AG08395 (cell line): ENCODE measurements at places on chromosomes 13 and 19.

GRCh38 chr19:7524523-7524922 lies 2.1 kb downstream of the MCOLN1 start:
- no peak for DNase-seq

GRCh38 chr13:46463719-46464118 lies 76.7 kb upstream of the RUBCNL start:
- DNase-seq = no peak

GRCh38 chr19:33241530-33242101 lies 16.0 kb upstream of the SLC7A10 start:
- peak; percentile 31 for DNase-seq

GRCh38 chr13:51826606-51827005 lies 18.4 kb downstream of the TMEM272 start:
- no peak for DNase-seq

DNA sequence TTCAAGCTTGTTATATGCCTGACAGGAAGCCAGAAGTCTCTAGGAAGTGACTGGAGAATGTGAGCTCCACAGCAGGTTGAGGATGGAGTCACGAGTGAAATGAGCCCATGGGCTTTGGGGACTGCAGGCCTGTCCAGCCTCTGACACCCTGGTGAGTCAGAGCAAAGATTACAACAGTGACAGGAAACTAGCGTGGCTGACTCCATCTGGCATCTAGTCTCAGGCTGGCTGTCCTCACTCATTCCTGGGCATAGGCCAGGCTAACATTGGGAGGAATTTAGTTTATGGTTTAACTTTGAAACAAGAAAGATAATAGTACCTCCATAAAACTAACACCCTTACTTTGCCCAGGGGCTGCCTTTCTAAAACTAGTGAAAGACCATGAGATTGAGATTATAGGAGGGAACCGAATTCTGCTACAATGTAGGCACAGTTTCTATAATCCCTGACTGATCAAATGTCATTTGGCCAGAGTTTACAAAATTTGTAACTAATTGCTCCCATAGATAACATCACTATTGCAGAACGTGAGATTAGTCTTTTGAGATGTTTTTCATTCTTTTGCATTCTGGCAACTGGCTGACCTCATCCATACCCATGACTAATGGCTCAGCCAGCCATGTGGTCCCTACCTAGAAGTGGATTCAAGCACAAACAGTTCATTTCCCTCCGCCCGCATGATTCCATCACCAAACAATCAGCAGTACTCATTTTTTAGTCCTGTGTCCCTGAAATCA lies 28.4 kb downstream of the PSG1 start:
- DNase-seq = peak; percentile 87

GRCh38 chr13:47463726-47464125 lies 537.3 kb downstream of the SUCLA2 start:
- DNase-seq = peak; percentile 7

DNA sequence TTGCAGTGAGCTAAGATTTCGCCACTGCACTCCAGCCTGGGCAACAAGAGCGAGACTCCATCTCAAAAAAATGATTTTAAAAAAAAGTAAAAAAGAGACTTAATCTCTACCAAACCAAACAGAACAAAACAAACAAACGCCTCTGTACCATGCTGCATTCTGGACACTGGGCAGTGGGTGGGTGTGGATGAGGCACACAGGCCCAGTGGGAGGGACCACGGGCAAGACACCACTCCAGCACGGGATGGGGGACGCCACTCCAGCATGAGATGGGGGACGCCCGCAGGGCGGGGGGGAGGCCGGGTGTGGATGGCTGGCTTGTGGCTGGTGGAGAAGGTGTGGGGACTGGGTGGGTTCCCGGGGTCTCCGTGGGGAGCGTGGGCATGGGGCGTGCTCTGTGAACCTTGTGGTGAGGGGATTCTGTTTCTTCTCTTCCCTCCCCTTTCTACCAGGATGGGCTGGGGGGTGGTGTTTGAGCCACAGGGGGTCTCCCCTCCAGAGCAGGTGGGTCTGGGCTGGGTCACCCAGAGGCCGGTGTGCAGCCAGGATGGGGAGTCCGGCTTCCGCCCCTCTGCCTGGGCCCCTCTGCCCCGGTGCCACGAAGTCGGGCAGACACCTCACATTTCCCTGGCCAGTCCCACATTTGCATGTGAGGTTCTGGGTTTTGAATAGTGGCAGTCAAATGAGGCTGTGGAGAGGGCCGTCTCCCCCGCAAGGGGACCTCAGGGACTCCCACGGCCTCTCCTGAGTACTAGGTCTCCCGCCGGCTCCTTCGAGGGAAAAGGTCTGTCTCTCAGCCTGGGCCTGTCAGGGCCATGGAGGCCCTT lies 23.9 kb upstream of the MATK start:
- no peak for DNase-seq

GRCh38 chr13:74107598-74107997 lies 26.6 kb downstream of the KLF12 start:
- DNase-seq = no peak

DNA sequence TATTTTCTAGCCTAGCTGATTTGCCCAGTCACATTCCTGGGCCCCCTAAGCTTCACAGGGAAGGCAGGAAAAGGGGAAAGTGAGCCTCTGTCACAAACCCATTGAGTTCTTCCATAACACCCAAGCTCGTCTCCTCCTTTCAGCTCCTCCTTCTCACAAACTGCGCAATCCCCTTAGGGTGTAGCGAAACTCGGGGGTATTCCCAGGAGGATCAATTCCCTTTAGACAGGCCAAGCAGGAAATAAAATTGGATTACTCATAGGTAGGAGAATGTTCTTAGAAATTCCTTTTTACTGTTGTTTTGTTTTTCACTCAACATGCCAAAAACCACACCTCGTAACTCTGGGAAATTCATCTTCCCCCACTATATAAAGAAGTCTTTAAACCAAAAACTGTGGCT lies 139.3 kb downstream of the IRS2 start:
- peak; percentile 39 for DNase-seq

- DNase-seq = no peak
Observed at GRCh38 chr19:58394821-58395219, 636 bp upstream of the RNF225 start.

DNA sequence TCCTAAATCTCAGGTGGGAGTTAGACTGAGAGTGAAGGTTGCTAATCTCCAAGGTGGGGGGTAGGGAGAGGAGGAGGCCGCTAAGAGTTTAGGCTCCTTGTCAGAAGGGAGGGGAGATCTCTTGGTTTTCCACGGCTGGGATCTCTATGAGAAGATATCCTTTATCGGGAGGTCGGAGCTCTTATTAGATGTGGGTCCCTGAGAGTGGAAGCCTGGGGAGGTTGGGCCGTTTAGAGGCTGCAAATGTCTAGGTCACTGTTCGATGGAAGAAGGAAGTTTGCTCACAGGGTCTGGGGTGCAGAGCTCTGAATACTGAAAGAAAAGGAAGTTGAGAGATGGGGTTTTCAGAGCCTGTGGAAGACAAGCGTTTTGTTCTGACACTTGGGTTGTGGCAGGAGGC lies 3.8 kb downstream of the MYADM start:
- no peak for DNase-seq

GRCh38 chr19:34391813-34392212 lies 12.4 kb upstream of the PDCD2L start:
- peak; percentile 44 for DNase-seq

DNA sequence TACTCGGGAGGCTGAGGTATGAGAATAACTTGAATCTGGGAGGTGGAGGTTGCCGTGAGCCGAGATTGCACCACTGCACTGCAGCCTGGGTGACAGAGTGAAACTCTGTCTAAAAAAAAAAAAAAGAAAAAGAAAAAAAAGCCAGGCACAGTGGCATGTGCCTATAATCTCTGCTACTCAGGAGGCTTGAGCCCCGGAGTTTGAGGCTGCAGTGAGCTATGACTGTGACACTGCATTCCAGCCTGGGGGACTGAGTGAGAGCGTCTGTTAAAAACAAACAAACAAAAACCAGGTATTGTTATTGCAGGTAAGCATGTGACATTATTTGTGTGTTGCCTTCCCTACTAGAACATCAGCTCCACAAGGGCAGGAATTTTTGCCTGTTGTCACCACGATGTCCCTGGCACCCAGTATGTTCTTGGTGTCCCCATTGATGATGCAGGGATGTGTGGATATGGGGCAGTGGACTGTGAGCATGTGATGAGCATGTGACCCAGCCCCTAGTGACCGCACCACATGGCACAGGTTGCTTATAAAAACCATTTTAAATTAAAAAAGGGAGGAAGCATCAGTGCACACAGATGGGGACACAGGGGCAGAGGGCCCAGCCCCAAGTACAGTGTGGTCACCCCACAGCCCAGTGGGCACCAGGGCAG lies 1.6 kb upstream of the KANK2 start:
- DNase-seq = no peak

- no peak for DNase-seq
Observed at GRCh38 chr13:21996049-21996448, 325.2 kb downstream of the FGF9 start.

DNA sequence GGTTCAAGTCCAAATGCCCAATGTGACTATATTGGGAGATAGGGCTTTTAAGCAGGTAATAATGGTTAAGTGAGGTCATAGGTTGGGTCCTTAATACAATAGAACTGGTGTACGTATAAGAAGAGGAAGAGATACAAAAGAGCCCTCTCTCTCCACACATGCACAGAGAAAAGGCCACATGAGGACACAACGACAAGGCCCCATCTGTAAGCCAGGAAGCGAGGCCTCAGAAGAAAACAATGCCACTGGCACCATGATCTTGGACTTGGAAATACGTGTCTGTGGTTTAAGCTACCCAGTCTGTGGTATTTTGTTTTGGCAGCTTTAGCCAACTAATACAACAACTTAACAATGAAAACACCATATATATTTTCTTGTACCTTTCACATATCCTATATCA lies 23.4 kb upstream of the RFC3 start:
- peak; percentile 44 for DNase-seq

DNA sequence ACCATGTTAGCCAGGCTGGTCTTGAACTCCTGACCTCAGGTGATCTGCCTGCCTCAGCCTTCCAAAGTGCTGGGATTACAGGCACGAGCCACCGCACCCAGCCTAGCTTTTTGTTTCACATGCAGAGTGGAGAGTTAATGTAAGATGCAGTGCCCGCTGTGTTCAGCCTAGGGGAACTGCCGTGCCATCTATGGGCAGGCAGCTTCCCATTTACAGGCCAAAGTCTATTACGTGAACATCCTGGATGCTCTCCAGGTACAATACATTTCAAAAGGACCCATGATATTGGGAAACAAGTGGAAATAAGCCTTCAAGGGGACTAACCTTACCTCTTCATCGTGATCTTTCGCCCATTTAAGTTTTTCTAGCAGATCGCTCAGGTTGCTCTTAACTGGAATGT lies 10.1 kb downstream of the POGLUT2 start:
- no peak for DNase-seq

DNA sequence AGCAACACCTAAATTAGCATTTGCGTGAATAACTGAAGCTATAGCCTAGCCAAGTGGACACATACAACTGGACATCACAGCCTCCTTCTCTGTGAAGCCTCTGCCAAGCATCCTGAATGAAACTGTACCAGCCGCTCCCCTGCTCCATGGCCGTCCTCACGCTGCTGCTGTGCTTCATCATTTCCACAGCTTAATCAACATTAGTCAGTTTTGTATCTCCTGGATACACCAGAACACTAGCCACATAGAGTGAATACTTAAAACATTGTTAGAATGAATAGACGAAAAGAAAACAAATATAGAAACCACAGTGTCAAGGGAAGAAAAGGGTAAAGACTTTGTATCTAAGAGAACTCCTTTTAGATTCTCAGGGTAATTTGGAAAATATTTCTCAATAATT lies 1526.9 kb downstream of the EFNB2 start:
- DNase-seq = no peak

DNA sequence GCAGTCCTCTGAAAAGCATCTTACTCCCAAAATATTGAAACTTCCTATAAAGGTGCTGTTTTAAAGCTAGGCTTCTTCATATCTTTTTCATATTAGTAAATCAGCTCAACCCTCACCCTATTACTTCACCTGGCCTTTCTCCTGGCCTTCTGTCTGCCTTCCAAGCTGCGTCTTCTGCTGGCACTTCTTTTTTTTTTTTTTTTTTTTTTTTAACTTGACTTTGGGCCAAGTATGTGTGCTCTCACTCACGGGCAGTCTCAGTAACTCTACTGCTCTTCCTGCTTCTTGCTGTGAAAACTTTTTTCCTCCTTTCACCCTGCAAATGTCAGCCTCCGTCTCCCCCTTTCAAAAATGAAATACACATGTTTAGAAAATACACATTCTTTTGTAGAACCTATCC lies 41.2 kb upstream of the KCTD4 start:
- peak; percentile 58 for DNase-seq

- no peak for DNase-seq
Observed at GRCh38 chr13:58960888-58961287, 1202.8 kb downstream of the DIAPH3 start.

- peak; percentile 61 for DNase-seq
Observed at GRCh38 chr19:55080968-55081769, 5.5 kb downstream of the EPS8L1 start.

DNA sequence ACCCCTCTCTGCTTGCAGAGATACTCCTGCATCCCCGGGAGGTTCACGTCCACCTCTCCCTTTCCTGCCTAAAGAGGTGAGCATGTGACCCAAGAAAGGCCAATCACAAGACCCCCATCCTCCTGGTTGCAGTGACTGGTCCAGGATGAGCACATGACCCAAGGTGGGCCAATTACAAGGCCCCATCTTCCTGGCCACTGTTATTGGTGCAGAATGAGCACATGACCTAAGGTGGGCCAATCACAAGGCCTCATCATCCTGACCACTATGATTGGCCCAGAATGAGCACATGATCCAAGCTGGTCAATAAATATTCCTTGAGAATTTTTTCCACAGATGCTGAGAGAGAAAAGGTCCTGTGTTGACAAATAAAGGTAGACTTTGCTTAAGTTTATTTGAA lies 350.7 kb downstream of the EFNB2 start:
- no peak for DNase-seq

DNA sequence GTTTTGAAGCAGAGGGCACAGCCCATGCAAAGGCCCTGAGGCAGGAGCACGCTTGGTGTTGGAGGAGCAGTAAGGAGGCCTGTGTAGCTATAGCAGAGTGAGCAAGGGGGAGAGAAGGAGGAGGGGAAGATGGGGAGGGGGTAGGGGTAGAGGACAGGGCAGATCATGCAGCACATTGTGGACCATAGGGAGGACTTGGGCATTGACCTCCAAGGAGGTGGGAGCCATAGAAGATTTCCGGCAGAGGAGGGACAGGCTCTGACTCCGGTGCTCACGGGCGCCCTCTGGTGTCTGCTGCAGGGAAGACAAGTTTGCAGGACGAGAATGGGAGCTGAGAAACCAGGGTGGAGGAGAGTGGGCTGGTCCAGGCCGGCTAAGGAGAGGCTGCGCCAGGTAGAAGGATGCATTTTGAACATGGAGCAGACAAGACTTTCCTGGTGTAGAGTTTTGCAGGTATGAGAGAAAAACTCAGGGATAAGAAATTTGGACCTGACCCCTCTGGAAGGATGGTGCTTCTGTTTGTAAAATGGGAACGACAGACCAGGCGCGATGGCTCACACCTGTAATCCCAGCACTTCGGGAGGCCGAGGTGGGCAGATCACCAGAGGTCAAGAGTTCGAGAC lies 13.7 kb upstream of the CREB3L3 start:
- DNase-seq = peak; percentile 81
